CD14-positive monocyte (primary cell): ENCODE measurements at places on chromosomes 11 and 22.

DNA sequence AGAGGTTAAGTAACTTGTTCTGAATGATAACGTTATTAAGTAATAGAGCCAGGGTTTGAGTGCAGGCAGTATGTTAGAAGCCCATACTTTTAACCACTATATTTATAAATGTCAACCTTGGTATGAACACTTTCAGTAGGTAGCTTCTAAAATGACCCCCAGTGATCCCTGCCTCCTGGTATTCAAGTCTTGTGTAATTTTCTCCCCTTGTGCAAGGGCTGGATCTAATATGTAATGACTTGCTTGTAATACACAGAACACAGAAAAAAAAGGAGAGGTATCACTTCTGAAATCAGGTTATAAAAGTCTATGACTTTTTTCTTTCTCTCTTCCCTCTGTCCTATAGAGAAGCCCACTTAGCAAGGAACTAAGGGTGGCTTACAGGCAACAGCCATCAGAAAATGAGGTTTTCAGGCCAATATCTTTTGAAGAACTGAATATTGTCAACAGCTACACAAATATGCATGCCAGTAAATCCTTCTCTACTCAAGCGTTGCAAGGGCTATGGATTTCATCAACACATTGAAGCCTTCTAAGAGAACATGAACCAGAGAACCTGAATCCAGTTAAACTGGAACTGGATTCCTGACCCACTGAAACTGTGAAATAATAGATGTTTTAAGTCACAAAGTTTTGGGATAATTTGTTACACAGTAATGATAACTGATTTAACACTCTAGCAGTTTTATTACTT, 712.3 kb downstream of the METTL15 start:
- no peak for DNase-seq

- no peak for DNase-seq
Measured at GRCh38 chr11:124716591-124716990, 23.2 kb upstream of the NRGN start.

GRCh38 chr22:43129426-43130425, 13.5 kb downstream of the MCAT start:
- no peak for DNase-seq

GRCh38 chr11:97687111-97687510, 1297.3 kb downstream of the JRKL start:
- DNase-seq: no peak

DNA sequence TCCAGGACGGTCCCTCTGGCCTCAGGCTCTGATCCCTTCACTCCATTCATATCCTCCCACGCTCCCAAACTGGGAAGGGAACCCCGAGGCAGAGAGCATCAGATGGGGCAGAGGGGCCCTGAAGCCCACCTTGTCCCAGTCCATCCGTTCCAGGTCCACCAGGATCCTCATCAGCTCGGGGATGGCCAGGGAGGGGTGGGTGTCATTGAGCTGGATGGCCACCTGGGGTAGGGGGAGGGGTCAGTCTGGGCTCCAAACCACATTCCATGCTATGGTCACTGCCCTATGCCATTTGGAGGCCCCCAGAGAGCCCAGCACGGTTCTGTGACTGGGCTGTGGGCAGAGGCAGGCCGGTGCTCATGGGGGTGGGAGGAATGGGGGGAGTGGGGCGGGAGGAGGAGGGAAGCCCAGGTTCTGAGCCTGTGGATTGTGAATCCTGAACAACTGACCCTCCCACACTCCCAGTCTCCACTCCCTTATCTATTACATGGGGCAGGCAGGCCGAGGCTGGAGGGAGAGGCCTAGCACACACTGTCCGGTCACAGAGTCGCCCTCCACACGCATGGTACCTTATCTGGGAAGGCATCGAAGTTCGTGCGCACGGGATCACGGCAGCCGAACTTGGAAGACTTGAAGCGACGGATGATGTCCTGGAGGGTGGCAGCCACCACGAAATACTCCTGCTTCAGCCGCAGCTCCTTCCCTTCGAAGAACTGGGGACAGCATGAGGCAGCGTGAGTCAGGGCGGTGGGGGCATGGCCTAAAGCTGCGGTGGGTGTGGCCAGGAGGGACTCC, 5.5 kb downstream of the PYGM start:
- no peak for DNase-seq

- DNase-seq: no peak
Measured at GRCh38 chr11:36233204-36233603, 56.0 kb downstream of the COMMD9 start.

GRCh38 chr11:100639140-100639539, 47.9 kb upstream of the ARHGAP42 start:
- no peak for DNase-seq

DNA sequence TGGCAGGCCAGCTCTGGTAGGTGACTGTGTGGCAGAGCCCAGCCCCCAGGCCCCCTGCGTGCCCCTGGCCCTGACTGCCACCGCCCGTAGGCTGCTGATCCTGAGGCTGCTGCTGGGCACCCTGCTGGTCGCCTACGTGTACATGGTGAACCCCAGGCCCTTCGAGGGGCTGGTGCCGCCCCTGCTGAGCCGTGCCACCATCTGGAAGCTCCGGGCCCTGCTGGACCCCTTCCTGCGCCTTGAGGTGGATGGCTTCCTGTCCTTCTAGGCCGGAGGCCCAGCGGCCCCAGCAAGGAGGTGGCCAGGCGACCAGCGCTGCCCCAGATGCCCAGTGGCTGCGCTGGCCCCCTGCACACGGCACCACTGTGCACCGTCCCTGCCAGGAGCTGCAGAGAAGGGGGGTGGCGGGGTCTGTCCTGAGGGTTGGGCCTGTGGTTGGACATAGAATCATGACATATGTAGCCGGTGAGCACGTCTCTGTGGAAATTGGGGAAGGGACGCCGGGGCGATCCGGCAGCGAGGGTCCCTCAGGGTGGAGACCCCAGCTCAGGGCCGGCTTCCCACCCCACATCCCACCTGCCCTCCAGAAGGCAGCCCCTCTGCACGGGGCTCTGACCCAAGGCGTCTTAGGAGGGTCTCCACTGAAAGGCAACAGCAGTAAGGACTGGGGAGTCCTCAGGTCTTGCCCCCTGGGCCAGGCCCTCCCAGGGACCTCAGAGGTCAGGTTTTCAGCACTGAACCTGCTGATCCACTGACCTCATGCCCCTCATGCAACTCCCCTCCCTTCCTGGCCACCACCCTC, 185.4 kb downstream of the IGLL1 start:
- DNase-seq: no peak
